ENCODE measurements at places on chromosomes 12 and 14. TPM values are rescaled to one million over a fixed set of nuclear protein-coding genes. Genes with fewer than 3 reads are reported as not detected.

DNA sequence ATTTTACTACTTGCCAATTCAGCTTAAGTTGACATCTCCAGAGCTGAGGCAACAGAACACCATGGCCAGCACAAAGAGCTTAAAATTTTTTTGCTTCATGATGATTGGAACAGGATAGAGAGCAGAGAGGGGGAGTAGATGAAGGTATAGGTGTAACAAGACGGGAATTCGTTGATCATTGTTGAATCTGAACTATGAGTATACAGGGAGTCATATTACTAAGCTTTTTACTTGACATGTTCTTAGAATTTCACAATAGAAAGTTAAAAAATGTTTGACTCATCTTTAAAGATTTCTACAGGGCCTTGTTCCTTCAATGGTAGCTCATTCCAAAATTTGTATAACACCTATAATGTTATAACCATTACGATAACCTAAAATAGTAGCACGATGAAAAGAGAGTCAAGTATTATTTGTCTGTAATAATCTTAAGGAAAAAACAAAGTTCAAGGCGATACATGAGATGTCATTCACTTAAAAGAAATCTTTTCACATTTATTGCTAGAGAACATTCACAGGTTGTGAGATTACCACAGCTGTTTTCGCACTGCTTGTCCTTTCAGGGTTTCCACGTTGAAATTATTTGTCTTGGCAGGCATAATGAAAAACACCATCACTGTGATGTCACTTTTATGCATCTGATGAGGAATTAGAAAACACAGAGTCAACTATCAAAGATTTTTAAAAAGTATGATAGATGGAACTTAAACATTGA lies 33.9 kb downstream of the SPX start:
- DNase-seq: no peak

- no peak for DNase-seq
Observed at GRCh38 chr14:86574778-86575129, 1044.8 kb downstream of the FLRT2 start.

DNA sequence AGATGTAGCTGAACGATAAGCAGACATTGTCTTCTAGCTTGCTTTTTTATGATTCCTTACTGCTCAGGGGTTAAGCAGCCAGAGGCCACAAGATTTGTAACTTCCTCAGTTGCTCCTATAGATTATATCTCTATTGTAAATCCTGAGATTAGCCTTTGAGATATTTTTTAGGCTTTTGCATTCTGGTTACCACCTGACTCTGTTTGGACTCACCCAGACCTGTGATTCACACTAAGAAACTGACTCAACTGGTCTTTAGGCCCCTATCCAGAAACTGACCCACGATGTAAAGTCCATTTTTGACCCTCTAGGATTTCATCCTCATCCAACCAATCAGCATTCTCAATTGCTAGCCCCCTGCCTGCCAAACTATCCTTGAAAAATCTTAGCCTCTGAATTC lies 194.4 kb downstream of the RASSF9 start:
- no peak for DNase-seq

GRCh38 chr12:124923905-124924734 lies 9.7 kb upstream of the UBC start:
- no peak for DNase-seq

ALDH1L2 gene
- total RNA-seq: 1.4 TPM

DNA sequence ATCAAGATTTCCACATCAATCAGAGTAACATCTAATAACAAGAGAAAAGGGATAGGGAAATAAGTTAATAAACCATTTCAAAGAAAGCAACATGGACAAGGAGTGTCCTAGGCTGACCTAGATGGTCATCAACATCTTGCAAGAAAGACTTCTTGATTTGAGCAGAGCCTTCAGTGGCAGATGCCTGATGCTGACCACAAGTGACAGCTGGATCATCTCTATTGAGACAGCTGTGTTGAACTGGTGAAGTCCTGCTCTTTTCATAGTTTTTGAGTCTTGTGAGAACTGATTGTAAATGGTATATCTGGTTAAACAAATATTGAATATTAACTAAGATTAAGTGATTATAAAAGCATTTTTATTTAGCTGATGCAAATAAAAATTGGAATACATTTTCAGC lies 1083.6 kb upstream of the LRFN5 start:
- DNase-seq: no peak

- DNase-seq: no peak
Observed at GRCh38 chr12:41706376-41706775, 438.3 kb downstream of the GXYLT1 start.

ZFYVE1 gene
- total RNA-seq: 50.6 TPM

- DNase-seq: no peak
Observed at GRCh38 chr12:115722181-115722580, 555.3 kb downstream of the MED13L start.

All from endothelial cell (in vitro differentiated cells).